ENCODE measurements at places on chromosomes 7 and 10.

GRCh38 chr10:98138031-98138430, 3.6 kb downstream of the R3HCC1L start:
- no peak for DNase-seq

DNA sequence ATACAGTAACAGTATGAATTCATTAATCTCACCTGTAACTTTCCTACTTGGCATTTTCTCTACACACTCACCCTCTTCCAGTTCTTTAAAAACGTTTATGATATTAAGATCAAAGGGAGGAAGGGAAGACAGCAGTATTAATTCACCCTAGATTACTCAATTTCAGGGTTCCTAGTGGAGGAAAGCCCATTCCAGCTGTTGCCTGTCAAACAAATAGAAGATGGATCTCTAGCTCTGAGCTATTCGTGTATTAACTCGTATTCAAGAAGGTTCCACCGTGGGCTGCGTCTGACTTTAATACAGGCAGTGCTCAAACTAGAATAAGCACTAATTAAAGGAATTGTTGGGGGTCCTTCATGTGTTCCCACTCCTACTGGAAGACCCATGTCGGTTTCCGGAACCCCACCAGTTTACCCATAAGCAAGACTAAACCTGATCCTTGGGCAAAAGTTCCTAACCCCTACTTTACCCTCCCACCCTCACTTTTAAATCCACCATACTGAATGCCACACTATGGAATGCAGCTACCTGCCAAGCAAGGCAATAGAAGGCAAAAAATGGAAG, 2.1 kb downstream of the NANOS1 start:
- no peak for DNase-seq

DNA sequence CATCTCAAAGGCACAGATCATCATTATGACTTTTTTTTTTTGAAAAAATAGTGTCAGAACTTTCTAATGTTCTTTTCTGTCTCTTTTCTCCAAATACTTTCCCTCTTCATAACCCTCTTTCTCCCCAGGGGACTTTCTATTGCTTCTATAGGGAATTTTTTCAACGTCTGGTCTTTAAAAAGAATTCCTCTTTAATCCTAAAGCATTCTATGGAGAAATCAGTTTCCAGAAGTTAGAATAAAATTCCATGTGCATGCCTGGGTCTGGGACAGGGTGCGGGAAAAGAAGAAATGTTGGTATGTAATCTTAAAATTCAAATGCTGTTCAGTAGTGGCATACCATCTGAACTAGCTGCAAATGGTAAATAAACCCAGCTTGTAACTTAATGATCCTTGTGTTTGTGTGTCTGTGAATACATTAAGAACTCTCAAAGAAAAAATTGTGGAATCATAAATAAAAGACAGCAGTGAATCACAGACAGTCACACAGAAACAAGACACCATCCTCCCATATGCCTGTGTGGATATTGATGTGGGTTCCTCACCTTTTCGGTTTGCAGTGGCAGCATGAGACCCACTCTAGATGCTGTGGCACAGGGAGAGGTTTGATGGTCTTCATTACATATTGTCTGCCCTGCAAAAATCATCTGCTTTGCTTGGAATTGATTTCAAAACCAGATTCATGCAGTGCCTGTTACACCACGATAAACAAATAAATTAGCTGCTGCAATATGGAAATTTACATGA, 374.7 kb upstream of the NRP1 start:
- DNase-seq, result no peak

DNA sequence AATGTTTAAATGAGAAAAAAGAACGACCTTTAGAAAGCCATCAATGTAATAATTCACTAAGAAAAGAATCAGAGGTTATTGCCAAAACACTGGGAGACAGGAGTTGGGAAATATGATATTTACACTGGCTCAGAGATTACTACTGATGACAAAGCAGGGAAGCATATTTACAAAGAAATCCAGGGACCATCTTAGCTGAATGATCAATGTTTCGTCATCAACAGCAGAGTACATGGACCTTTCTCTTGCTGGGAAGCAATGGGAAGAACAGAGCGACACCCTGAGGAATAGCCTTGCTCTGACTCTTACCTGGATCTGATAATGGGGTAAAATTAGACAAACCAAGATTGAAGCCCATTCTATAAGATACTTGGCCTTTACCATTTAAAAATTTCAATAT, 1293.5 kb downstream of the XPNPEP1 start:
- DNase-seq, result no peak

- no peak for DNase-seq
These were observed 258.9 kb upstream of the NPY start for GRCh38 chr7:24025094-24025493.

DNA sequence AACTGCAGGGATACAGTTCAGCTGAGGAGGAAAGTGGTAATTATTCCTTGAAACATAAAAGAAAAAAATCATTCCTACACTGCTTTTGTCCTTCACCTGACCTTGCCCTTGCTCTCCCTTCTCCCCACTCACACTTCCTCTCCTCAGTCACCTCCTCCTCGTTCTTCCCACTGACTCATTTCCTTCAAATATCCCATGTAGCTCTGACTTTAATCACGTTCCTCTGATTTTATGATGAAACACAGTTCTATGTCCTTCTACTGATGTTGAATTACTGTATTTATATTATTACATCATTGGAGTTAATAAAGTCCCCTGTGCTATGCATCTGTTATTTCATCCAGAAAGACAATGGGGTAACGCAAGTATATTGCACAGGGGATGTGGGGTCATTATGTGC, 575.6 kb downstream of the POM121L12 start:
- no peak for DNase-seq

GRCh38 chr7:73708961-73709549, 10.4 kb downstream of the STX1A start:
- no peak for DNase-seq

DNA sequence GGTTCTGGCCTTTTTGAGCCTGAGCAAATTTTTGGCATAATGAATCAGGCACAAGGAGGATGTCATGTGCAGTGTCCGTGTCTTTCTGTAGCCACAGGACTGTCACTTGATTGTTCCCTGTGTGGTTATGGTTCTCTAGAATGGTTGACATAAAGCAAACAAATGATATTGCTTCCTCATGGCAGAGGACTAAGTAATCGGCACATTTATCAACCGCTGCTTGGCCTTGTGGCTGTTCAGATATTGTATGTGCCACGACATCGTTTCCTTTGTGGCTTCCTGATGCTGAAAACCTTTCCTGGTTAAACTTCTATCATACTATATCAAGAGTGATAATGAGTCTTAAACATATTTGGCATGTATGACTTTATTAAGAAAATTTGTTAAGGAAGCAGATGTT, 598.8 kb downstream of the SUGCT start:
- DNase-seq, result no peak

DNA sequence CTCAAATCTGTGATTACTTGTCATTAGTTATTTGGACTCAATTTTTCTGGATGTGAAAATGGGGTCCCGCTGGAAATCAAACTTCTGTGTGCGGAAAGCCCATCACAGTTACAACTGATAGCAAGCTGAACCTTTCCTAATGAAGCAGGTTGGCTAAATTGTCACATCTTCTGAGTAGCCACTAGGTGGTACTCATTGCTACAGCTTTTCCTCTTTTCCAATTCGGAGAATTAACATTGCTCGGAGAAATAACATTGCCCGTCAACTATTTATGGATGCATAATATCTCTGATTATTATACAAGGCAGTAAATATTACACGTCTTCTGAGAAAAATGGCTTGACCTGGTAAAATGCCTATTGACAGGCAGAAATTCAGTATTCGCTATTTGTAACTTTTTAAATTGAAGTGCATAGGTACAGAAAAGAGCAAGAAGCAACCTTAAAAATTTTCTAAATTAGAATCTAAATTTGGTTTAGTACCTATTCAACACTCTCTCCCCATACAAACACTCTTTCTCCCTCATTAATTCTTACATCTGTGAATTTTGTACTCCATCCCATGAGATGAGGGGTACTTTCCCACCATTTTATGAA, 17.3 kb upstream of the BLOC1S2 start:
- no peak for DNase-seq

DNA sequence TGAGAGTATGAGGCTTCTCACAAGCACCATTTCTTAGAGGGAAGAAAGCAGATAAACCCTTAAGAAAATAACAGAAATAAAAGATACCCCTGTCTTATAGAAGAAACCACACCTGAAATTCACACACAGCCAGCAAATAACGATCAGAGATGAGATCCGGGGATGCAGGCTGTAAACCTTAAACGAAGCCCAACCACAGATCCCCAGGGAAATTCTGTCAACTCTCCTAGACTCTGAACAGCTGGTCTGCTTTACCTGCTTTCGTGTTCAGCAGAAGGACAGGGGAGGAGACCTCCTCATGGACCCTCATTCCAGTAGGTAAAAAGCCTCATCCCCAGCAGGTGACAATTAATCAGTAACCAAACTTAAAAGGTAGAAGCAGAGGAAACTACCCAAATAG, 45.0 kb downstream of the VOPP1 start:
- DNase-seq, result no peak

DNA sequence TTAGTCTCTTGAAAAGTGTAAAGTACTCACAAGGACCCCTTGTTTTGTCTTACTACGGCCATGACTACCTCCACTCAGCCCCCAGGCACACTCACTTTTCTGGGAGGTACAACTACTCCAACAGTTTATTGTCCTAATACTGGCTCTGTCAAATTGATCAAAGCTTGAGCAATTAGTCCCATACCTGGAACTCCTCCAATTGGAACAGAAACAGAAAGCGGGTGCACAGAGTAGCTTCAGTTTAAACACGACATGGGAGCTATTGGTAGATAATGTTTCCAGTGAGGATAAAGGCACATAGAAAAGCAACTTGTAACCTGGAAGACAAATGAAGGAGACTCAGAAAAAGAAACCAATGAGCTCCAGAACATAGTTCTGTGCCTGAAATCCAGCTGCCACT, 7.7 kb upstream of the GPR37 start:
- DNase-seq, result no peak

DNA sequence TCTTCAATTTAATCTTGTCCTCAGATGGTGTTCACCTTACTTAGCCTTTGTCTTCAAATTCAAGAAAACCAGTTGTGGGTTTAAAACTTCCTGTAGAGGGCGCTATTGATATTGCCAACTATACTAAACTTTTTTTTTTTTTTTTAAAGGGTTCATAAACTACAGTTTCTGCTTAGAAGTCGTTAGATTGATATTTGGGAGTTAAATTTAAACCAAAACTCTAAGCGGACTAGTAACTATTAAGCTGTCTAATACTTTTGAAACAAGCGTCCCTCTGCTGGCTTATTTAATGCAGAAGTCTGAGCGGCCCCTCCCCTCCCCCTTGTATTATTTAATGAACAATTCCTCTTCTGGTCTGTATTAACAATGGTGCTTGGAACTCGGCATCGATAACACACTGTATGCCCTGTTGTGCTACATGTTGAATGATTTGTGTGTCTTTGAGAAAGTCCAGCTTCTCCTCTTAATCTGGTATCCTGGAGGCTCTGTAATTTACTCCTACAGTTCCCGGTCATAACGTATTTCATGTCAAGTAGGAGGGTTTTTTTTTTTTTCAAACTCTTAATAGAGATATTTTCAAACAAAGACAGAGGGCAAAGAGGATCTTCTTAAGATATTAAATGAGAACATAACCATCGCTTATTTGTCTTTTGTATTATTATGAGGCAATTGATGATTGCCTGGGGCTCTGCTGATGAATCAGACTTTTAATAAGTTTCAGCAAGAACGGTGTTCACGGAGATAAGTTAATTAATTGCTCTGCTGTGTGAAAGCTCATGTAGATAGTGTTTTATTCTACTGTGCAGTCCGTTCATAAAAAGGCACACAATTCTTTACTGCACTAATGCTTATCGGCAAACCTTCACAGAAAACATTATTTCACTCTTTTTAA, 22.6 kb upstream of the CREB5 start:
- DNase-seq, result no peak

DNA sequence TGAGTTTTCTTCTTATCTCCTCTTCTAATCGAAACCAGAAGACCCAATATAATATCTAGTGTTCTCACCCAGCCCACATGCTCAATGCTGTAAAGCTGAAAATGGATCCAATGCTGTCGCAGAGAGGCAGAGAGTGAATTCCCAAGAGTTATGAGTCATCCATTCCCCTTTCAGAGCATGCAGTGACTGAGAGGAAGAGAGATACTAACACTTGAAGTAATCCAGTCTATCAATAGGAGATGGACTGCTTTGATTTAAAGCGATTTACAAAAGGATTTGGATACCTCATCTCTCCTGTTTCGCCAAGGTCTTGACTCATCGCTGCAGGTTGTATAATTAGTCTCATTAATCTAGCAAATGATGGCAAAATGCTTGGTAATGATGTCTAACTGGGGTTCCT, 41.5 kb upstream of the PRKCQ start:
- no peak for DNase-seq

- DNase-seq, result no peak
These were observed 1260.2 kb upstream of the SORCS1 start for GRCh38 chr10:108424656-108425055.

- DNase-seq, result no peak
These were observed 22.7 kb downstream of the SLC35G1 start for GRCh38 chr10:93916257-93917063.

- no peak for DNase-seq
These were observed 10.7 kb downstream of the HECTD2 start for GRCh38 chr10:91420868-91421267.

Measured in pancreas (tissue), 10 donors.